Astrocyte of the spinal cord (primary cell): ENCODE measurements at places on chromosomes 1 and 21.
A peak's percentile ranks its signal among the peaks of the same experiment; 100 is the strongest.

DNA sequence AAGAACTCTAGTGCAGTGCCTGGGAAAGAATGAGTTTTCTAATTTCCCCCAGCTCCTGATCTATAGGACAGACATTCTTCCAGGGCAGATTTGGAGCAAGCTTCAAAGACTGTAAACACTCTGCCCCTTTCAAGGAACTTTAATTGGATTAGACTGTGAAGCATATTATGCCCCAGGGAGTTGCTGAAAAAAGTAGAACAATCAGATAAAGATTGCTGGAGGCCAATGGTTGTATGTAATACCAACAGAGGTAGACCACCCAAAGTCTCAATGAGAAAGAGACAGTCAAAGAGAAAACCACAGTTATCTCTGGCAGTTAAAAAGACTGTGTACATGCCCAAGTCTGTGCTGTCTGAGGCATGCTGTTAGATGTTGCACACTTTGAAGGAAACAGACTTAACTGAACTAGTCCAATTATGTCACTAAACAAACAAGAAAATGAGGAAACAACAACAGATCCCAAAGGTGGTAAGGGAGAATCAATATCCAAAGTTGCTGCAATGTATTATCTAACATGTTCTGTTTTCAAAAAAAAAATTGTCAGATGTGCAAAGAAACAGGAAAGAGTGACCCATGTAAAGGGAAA lies 24.4 kb downstream of the C4BPA start:
- no peak for DNase-seq

GRCh38 chr1:89833183-89834082 lies 12.6 kb downstream of the LRRC8D start:
- no peak for DNase-seq

- no peak for DNase-seq
These were observed 14.5 kb downstream of the MKNK1 start for GRCh38 chr1:46589529-46589928.

DNA sequence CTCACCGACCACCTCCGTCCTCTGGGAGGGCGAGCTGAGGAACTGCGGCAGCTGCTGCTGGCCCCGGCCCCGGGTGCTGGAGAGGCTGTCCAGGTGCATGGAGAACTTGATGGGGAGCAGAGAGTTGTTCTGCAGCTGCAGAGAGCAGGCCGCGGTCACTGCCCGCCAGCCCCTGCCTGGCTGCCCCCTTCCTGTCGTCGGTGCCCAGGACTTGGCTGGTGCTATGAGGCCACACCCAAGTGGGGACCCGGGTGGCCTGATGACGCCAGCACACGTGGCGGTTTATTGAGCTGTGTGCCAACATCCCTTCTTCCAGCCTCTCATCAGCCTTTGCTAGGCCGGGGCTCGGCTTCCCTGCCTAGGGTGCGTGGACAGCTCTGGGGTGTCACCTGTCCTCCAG lies 5.3 kb upstream of the TMEM52 start:
- DNase-seq = no peak

- DNase-seq = no peak
These were observed 89.9 kb downstream of the SLC44A5 start for GRCh38 chr1:75520862-75521475.

DNA sequence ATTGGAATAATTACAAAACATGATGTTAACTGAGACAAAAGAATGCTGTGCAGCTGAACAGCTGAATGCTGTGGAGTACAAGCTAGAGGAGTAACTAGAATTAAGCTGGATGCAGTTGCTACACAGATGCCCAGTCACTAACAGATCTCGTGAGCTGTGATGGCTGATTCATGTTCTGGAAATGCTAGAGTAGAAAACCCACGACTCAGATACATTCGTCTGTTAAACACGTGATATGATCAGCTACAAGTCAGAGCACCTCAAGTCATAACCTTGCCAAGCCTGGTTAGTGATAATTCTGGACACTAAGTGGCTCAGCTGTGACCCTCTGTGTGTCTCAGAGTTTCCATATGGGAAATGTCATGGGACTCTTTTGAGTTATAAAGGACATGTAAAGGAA lies 89.7 kb upstream of the ESRRG start:
- peak; percentile 7 for DNase-seq

GRCh38 chr1:29497395-29498125 lies 261.2 kb downstream of the PTPRU start:
- DNase-seq = no peak

GRCh38 chr1:50422946-50423669 lies at the start of gene DMRTA2:
Gene DMRTA2, minus strand, starts transcription at chr1:50423443. Its CDS starts 1,907 bp downstream, at chr1:50421536.
- DNase-seq = no peak

GRCh38 chr1:152645146-152645545 lies 18.0 kb upstream of the LCE2D start:
- no peak for DNase-seq

DNA sequence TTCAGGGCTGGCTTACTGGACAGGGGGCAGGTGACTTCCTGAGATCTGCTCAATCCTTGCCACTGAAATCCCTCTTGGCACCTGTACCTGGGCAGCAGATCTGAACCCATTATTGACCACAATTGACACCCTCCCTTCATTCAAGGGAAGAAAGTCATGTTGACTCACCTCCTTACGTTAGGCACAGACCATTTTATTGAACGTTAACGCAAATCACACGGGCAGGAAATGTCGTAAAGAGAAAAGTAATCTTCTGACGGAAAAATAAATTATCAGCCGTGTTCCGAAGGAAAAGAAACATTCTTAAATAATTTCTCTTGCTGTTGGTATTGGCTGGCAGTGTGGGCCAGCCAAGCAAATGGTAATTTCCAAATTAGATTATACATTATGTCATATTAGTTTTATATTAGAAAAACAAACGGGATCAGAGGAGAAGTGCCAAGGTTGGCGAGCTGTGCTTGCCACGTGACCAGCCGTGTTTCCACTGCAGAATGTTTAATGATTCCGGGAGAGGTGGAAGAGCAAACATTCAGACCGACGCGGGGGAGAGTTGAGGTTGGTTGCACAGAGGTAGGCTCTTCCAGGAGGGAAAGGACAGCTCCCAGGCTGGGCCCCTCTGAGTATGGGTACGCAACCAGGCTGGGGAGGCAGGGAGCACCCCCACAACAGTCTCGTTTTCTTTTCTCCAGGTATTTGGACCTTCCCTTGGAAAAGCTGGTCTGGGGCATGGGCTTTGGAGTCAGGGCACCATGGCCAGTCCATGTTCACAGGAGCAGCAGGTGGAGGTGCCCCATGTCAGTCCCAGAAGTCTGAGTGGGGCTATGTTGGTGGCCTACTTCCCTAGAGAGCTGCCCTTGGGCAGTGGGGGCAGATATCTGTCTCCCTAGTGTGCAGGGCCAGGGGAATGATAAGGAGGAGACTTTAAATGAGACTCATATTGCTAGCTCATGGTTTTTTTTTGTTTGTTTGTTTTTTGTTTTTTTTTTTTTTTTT lies 121.1 kb downstream of the FOXD2 start:
- no peak for DNase-seq

DNA sequence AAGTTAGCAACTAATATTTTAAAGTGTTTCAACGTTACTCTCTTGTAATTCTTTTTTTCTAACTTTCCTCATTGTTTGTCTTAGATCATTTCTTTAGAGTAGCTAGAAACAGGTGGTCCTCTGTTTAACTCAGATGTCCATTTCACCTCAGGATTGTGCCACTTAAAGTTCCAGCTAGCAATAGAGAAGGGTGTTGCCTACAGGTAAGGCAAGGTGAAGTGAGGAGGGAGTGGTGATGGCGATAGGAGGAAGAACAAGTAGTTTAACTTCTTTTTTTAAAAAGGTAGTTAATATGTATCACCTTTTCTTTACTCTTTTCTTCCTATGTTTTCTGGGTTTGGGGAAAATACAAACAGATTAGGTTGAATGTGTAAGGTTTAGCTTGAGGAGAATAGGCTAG lies 44.4 kb downstream of the ABCD3 start:
- no peak for DNase-seq

GRCh38 chr1:232153652-232154051 lies 476.3 kb downstream of the SIPA1L2 start:
- no peak for DNase-seq

DNA sequence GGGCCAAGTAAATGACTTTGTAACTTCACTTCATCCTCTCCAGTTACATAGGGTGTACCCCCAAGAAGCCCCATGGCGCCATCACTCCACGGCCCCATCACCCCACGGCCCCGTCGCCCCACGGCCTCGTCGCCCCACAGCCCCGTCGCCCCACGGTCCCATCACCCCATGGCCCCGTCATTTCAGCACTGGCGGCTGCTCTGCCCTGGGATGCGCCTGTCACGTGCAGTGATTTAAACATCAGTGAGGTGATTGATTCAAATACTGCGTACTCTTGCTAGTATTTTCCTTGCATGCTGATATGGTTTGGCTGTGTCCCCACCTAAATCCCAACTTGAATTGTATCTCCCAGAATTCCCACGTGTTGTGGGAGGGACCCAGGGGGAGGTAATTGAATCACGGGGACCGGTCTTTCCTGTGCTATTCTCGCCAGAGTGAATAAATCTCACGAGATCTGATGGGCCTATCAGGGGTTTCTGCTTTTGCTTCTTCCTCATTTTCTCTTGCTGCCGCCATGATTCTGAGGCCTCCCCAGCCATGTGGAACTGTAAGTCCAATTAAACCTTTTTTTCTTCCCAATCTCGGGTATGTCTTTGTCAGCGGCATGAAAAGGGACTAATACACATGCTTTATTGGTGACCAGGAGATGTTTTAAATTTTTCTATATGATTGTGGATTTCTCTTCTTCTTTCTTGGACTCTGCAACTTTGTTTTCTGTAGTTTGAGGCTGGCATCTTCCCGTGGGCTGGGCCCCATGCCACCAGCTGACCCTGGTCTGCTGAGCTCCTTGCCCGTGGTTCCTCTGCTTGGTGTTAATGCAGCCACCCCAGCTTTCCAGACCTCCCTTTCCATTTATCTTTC lies 50.1 kb upstream of the PCBP3 start:
- DNase-seq = no peak
